HEK293T (cell line): ENCODE measurements at places on chromosomes 6 and 20.

DNA sequence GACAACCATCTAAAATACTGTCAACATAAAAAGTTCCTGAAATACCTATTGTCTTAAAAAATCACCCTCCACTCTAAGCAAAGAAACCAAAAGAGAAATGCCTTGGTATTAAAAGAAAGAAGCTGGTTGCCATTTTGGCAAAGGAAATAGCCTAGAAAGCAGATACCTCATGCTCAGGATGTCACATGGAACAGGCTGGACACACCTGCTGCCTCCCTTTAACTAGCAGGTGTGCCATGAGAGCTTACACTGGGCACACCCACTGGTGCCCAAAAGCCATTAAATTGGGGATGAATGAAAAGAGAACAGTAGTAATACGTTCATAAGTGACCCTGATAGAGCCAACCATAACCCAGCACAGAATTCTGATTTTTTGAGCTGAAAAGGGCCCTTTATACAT, 1.5 kb downstream of the SLC23A2 start:
- no peak for DNase-seq

DNA sequence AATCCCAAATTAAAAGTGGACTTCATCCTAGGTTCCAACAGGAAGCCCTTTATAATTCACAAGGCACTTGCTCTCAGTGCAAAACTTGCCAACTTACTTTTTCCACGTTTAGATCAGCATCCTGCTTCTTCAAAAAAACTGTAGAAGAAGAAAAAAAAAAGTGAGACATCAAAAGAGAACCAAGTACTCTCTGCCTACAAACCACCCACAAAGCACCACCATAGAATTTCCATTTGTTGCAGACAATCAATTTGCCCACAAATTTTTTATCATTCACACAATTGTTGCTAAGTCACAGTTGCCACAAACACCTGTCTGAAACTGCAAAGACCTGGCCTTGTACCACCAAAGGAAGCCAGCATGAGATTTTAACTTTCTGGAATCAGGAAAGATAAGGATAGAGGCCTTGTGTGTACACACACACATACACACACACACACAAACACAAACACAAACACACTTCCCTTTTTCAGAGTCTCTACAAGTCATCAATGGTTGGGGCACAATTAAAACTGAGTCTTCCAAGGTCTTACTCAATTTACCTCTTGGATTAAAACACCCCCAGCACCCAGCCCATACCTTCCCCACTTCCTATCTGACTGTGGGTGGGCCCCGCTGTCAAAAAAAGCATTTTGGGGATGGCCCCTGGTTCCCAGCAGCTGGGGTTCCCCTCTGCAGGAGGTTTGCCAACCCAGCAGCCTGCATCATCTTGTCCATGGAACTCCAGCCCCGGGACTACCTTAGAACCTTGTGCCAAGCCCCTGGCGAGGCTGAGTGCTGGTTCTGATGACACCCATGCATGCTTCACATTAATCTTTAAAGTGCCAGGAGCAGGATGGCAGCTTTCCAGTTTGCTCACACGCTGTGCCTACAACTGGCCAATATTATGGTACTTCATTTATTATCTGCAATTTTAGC, 26.5 kb downstream of the FYN start:
- no peak for DNase-seq

GRCh38 chr6:131290955-131291354, 155.7 kb downstream of the AKAP7 start:
- DNase-seq = no peak

- no peak for DNase-seq
Observed at GRCh38 chr20:10240655-10241054, 22.0 kb downstream of the SNAP25 start.

GRCh38 chr6:97919631-97920030, 636.6 kb upstream of the MMS22L start:
- no peak for DNase-seq

- no peak for DNase-seq
Observed at GRCh38 chr6:142222022-142222421, 75.0 kb downstream of the VTA1 start.

- DNase-seq = no peak
Observed at GRCh38 chr6:137102050-137102848, 57.5 kb upstream of the IL20RA start.

- DNase-seq = no peak
Observed at GRCh38 chr6:8953310-8953709, 518.0 kb upstream of the SLC35B3 start.

DNA sequence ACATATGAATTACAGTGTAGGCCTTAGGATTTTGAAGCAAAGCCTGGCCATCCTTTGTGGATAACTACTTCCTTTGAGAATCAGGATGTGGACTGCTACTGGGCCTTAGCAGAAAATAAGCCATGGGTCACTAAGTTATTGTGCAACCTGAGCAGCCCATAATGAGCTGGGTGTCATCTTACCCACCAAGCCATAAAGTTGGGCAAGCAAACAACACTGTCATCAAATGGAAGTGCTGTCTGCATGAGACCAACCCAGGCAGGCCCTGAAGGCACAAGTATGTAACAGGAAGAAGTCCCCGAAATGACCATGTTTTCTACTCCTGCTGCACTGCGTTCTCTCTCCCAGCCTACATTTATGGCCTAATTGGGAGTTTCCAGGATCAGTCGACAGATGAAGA, 205.6 kb upstream of the GGTLC1 start:
- no peak for DNase-seq

DNA sequence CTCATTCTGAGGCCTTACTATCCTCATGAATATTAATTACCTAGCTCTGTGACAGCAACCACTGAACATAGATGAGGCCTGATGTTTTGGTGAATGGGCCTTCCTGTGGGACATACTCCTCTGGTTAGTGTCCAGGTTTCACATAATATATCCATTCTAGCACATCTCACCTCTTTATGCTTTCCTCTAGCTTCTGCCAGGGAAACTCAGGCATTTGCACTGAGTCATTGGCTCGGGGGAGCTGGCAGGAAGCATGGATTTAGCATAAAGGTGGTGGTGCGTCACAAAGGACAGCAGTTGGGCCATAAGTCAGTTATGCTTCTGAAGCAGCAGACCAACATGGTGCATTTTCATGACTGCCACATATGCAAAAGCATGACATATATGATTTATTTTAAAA, 37.5 kb upstream of the TMEM170B start:
- no peak for DNase-seq

- no peak for DNase-seq
Observed at GRCh38 chr6:971981-972640, 279.2 kb upstream of the EXOC2 start.

DNA sequence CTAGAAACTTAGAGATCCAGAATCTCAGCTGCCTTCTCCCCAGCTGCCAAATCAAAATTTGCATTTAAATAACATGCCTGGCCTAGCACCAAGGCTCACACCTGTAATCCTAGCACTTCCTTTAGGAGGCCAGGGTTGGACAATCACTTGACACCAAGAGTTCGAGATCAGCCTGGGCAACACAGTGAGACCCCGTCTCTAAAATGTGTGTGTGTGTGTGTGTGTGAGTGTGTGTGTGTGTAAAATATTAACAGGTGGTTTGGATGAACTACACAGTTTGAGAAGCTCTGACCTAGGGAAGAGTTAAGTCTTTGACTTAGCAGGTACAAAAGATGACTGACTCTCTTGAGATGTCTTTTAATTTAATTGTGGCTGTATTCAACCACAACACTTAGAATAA, 20.2 kb upstream of the CD2AP start:
- DNase-seq = no peak

DNA sequence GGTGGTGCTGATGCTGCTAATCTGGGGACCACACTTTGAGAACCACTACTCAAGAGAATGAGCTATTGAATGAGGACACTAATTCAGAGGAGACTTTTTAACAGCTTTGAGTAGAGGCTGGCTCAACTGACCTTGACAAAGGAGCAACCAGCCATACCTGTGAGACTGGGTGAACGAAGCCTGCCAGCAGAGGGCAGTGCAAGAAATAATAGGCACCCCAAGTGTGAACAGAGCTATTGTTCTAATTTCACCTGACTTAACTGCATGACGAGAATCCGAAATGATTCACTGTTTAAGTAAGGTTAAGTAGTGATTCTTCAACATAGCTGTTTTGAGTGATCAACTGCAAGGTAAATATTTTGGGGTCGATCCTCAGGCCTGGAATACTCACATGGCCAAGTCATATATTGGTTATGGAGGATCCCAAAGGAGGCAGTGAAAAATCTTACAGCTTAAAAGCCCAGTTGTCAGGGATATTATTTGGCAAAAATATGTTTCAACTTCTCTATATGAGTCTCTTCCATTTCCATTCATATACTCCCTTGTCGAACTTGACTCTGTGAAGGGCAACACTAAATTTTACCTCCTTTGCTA, 550.5 kb upstream of the MARCKS start:
- DNase-seq = peak; percentile 52

DNA sequence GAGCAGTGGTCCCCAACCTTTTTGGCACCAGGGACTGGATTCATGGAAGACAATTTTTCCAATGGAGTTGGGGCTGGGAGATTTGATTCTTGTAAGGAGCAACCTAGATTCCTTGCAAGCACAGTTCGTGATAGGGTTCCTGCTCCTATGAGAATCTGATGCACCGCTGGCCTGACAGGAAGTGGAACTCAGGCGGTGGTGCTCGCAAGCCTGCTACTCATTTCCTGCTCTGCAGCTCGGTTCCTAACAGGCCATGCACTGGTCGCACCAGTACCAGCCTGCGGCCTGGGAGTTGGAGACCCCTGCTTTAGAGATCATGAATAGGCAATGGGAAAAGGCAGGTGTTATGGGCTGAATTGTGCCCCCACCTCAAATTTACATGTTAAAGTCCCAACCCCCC, 131.2 kb downstream of the PFDN4 start:
- DNase-seq = no peak

- no peak for DNase-seq
Observed at GRCh38 chr6:35468980-35469750, 964 bp downstream of the RPL10A start.

- DNase-seq = no peak
Observed at GRCh38 chr20:50034567-50035180, 51.9 kb downstream of the SNAI1 start.

DNA sequence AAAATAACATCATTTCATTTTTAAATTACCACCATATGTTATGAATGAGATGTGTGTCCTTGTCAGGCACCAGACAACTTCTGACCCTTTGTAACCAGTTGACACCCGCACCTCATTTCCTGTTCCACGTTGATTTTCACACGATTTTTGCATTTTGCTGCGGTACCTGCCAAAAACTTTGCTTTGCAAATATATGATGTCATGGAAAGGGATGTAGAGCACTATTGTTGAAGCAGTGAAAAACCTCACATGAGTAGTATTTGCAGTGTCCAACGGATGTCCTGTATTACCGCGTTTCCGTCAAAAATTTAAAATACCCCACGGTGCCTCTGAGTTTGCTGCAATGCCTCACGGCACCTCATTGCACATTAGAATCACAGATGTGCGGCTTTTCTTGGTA, 115.6 kb downstream of the MTHFD1L start:
- no peak for DNase-seq

DNA sequence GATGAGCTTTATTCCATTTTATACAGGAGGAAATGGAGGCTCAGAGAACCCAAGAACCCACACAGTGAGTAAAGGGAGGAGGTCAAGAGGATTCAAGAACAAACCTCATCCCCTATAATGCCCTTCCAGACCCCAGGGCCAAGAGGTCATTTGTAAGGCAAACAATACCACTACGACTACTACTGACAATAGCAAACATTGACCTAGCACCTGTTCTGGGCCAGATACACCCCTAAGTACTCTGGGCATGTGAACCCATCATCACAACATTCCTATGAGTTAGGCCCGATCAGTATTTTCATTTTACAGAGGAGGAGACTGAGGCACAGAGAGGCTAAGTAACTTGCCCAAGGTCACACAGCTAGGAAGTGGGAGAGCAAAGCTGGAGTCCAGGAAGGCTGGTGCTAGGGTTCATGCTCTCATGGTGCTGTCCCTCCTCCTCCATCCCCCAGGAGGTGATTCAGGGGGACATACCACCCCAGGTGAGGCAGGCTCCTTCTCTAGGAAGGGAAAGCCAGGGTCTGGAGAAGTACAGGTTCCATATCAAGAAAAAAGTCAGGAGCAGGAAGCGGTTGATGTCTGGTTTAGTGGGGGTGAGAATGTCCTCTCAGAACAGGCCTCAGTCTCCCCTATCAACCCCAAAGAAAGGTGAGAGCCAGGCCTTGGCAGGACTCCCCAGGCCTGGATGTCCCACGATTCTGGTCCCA, 13.7 kb downstream of the SLC13A3 start:
- no peak for DNase-seq

GRCh38 chr6:101404775-101405174, 11.3 kb downstream of the GRIK2 start:
- no peak for DNase-seq

- DNase-seq = no peak
Observed at GRCh38 chr6:97630604-97631003, 347.6 kb upstream of the MMS22L start.

GRCh38 chr6:41696788-41697187, 38.6 kb downstream of the TFEB start:
- DNase-seq = no peak

GRCh38 chr20:1134355-1134754, 16.0 kb downstream of the PSMF1 start:
- no peak for DNase-seq

GRCh38 chr20:50186987-50187402, 3.6 kb upstream of the CEBPB start:
- DNase-seq = no peak

DNA sequence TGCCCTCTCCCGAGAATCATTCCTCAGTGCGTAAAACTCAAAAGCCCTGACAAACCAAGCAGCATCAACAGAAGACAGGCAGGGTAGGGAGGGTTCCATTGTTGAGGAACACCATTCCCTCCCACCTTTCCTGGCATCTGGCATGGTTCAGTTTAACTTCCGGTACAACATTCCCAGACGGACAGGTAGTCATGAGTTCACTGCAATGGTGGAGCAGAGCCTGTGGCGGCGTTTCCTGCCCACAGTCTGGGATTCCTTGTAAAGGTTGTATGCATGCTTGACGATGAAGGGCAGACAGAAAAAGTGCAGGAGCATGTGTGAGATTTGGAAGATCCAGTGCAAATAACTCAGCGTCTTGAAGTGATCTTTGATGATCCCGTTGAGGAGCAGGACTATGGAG, 42.3 kb downstream of the PIM1 start:
- no peak for DNase-seq

- no peak for DNase-seq
Observed at GRCh38 chr6:157551041-157551832, 170.2 kb downstream of the ZDHHC14 start.

DNA sequence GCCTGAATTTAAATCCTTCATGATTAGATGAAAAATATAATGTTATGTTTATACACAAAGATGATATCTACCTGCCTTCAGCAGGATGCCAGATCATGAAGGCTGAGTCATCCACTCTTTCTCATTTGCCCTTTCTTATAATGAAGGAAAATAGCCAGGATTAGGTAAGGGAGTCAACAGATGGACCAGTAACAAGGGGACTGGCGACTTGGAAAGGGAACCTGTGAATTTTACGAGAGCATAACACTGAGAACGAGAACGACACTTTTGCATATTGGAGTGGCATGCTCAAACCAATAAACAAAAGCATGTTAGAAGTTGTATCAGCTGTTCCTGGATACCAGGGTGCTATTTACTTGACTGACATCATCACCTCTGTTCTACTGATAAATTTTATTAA, 154.0 kb downstream of the LAMP5 start:
- DNase-seq = no peak

GRCh38 chr20:38104285-38104684, 60.8 kb downstream of the TGM2 start:
- no peak for DNase-seq

- DNase-seq = peak; percentile 50
Observed at GRCh38 chr6:27157459-27158315, 89.8 kb upstream of the PRSS16 start.
